ENCODE measurements at places on chromosomes 6 and 20. TPM values are rescaled to one million over a fixed set of nuclear protein-coding genes. Genes with fewer than 3 reads are reported as not detected.

DNA sequence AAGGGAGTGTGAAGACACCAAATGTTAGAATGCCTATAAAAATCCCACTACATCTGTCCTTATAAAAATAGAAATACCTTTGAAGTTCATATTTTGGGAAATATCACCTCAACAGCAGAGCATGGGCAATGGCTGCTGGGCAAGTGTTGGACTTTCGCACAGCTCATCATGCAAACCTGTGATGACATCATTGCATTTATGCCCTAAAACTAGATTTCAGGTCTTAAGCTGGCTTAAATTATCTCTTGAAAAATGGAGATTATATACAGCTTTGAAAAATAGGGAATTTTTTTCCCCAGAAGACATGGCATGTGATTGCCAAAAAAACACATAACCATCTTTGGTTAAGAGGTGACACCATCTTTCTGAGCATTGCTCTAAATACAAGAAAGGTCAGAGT is 197.8 kb downstream of the UST start:
- peaks cover 7% of the 10 kb centered on the region for H3K4me1 ChIP-seq
- H3K4me3 ChIP-seq = no peak overlapping the region
- no peaks in the 10 kb centered on the region for H3K36me3 ChIP-seq
- no peak for DNase-seq
- H3K27ac ChIP-seq = no peak overlapping the region

The LRRN4 gene
- total RNA-seq = 9.9 TPM

The PTCRA gene
- total RNA-seq = not detected

DNA sequence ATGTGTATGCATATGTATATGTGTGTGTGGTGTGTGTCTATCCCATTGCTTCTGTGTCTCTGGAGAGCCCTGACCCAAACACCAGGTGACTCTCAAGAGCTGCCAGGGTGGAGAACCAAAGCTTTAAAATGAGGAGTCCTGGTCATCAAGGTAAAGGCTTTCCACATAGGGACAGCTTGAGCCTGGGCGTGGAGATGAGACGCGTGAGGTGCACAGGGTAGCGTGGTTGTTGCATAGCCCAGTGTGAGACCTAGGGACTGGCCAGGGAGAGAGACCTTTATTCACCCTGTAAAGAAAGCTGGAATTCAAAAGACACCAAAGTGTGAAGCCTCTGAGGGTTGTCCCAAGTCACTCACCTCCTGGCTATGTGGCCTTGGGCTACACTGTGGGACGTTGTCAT is 149.1 kb downstream of the SYCP2 start:
- DNase-seq = no peak
- no peak overlapping the region for H3K4me3 ChIP-seq
- H3K27me3 ChIP-seq = peaks cover 32% of the 10 kb centered on the region
- no peak overlapping the region for H3K27ac ChIP-seq
- no peaks in the 10 kb centered on the region for H3K36me3 ChIP-seq
- peaks cover 16% of the 10 kb centered on the region for H3K4me1 ChIP-seq

The TRIM27 gene
- 78.0 TPM for total RNA-seq

- H3K4me3 ChIP-seq = no peak overlapping the region
- peak; percentile 52 for DNase-seq
- H3K4me1 ChIP-seq = peaks cover 16% of the 10 kb centered on the region
- H3K27ac ChIP-seq = no peak overlapping the region
- H3K36me3 ChIP-seq = peaks cover 4% of the 10 kb centered on the region
Measured at GRCh38 chr20:37973059-37973910, 60.0 kb downstream of the TTI1 start.

DNA sequence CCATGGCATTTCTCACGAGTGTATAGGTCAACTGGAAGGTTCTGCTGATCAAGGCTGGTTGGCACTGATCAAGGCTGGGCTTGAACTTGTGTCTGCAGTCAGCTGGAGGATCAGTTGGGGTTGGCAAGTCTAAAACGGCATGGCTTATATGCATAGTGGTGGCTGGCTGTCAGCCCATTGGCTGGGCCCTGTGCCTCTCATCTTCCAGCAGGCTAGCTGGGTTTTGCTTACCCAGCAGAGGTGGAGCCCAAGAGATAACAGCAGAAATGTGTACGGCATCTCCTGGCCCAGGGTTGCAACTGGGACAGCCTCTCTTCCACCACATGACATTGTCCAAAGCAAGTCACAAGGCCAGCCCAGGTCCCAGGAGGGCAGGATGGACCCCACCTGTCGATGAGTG is 158.2 kb downstream of the BMP7 start:
- peaks cover 8% of the 10 kb centered on the region for H3K27me3 ChIP-seq
- peaks cover 20% of the 10 kb centered on the region for H3K4me1 ChIP-seq
- H3K27ac ChIP-seq = no peak overlapping the region
- H3K4me3 ChIP-seq = no peak overlapping the region
- H3K36me3 ChIP-seq = no peaks in the 10 kb centered on the region

DNA sequence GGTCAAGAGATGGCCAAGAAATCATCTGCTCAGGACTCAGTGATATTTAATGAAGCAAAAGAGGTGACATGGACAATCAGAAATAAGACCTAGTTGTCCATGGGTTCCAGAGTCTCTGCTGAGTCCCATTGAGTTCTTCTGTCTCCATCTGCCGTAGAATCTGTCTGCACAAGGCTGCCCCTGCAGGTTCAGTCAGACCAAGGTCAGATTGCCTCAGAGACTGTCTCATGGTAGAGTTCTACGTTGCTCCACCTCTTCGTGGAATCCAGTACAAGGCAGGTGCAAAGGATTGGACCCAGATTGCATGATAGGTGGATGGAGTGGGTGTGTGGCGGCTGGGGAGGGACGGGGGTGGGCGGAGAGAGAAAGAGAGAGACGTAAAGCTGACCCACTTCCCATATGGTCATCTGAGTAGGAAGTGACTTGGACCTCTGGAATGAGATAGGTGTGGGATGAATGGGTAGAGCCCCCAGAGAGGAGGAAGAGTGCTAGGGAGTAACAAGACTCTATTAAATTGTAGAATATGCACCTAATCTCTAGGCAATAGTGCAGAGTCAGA is 75.3 kb downstream of the SOBP start:
- peaks cover 4% of the 10 kb centered on the region for H3K36me3 ChIP-seq
- DNase-seq = no peak
- H3K4me3 ChIP-seq = no peak overlapping the region
- no peaks in the 10 kb centered on the region for H3K27me3 ChIP-seq

Measured in type B pancreatic cell (in vitro differentiated cells).